Inflammatory macrophage treated with lipopolysaccharide for 1 hour (primary cell): ENCODE measurements at places on chromosomes 2 and 18.

DNA sequence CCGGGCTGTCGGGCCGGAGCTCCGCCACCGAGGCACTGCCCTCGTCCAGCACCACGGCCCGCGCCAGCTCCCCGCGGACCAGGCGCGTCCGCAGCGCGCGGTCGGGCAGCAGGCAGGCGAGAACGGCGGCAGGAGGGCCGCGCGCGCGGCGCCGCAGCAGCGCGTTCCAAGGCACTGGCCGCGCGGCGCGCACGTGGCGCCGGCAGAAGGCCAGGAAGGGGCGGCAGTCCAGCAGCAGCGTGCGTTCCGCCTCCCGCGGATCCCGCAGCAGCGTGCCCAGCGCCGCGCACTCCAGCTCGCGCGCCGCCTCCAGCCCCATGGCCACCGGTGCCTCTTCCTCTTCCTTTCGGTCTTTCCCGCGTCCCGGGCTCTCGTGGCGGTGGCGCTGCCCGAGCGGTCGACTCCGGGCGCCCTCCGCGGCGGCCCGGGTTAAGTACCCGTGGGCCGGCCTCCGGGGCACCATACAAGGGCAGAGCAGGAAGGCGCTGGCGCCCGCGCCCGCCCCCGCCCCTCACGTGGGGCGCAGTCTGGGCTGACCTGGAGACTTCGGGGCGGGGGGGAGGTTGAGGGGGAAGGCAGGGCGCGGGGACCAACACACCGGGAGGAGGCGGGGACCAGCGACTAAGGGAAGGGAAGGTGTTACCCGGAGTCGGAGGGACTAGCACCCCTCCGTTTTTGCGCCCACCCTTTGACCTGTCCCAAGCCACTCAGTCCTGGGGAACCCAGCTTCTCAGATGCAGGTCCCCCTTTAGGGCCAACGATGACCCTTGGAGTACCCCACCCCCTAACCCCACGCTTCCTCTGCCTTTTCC is at the start of gene DUSP2:
DUSP2 (minus strand) TSS at position 405 of the 812 bp plus-strand sequence; CDS start at position 319, 86 bp downstream.
- DNase-seq: peak; percentile 94

DNA sequence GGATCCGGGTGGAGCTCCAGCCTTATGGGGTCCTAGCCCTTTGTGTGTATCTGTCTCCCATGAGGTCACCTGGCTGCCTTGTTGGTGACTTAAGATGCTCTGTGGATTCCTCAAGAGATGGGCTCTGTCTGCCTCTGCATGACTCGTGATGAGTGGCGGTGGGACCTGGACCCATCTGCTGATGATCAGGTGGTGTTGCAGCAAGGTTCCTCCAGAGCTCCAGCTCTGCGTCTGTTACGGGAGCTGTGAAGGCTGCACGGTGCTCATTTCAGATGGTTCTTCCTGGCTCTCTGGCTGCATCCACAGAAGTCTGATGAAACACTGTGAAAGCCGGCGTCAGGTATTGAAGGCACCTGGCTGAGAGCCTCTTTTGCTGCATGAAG is 2.4 kb downstream of the AGAP1 start:
- DNase-seq: no peak

- no peak for DNase-seq
Observed at GRCh38 chr2:241565411-241565810, 6.9 kb downstream of the BOK start.

DNA sequence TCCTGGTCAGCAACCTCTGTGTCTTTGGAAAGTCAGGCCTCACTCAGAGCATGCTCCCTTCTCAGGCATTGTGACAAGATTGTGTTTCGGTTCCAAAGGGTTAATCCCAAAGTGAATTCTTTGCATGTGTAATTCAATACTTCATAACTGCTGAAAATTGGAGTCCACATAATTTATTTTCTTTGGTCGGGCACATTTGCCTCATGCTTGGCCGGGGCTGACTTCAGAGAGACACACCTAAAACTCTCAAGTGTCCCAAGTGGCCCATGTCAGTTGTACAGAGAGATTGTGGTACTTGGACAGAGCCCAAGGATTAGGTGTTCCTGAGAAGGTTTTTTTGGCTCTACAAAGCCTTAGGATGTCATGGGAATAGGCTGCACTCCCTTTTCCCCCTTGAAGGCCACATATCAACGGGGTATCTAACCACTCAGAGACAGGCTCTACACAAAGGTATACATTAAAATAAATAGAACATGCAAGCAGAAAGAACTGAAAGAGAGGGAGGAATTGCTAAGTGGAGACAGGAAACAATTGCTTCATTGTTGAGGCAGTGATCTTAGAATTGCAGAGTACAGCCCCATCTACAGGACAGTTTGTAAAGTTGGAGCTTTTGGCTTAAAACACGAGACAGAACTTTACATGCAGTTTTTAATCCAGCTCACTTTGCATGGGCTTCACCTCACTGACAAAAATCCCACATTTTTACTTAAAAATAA is 1232.3 kb upstream of the ZEB2 start:
- peak; percentile 71 for DNase-seq

- DNase-seq: no peak
Observed at GRCh38 chr2:240203788-240204270, 63.4 kb upstream of the OTOS start.

DNA sequence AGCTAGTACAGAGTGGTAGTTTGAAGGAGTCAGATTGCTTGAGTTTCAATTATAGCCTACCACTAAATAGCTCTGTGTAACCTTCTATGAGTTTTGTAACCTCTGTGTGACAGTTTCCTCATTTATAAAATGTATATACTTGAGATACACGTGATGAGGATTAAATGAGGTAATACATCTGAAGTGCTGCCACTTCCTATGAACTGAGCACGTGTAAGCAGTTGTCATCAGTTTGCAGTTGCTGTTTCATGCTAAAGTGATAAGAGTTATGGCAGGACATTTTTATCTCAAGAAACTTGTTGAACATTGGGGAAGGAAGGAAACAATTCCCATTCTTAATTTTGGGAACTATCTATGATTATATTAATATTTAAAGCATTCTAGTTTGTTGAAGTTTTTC is 38.5 kb downstream of the CARF start:
- peak; percentile 88 for DNase-seq

DNA sequence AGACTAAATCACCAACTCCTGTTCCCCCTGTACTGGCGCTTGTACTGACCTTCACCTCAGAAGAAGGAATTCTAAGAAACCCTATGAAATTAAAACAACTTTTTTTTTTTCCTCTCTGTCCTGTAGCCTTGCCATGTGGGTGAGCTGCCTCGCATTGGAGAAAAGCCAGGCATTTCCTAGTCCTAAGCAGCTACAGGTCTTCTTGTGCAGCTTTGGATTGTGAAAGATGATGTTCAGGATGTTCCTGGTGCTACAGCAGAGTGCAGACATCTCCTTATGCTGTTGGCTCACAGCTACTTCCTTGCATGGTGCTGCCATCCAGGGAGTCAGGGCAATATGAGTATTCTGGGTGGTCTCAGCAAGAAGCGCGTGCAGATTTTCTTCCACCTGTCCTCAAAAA is 11.9 kb downstream of the PIK3C3 start:
- no peak for DNase-seq

DNA sequence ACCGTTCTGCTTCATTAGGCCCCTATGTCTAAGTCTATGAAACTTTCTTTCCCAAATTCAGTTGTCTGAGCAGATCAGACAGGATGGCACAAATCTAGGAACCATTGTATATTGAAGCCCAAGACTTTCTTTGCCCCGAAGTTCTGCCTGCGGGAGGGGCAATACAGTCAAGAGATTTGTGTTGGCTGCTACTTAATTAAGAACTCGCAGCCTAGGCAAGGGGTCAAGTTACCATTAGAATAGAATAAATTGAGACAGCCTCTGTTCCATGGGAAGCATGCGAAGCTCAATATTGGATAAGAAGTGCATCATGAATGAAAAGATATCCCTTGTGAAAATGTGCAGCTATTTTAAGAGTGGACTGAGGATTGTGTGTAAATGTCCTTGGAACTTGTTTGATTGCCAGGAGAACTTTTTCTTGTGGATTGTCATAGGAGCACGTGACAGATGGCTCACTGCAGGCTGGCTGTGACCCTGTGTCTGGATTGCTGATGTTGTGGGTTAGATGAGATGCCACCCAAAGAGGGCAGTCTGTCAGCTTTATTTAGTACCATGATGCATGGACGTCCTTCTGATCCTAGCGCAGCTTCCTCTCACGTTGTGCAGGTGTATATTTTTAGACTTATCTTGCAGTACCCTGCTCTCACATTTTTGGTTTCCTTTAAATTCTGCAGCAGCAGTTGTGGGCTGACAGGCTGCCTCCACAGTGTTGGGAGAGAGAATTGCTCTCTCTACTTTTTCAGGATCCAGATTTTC is 30.9 kb downstream of the HAUS1 start:
- no peak for DNase-seq

GRCh38 chr2:234951664-234952269 is at the start of gene SH3BP4:
SH3BP4 (plus strand) TSS chr2:234952017; CDS start chr2:235035003, 82,986 bp downstream.
- peak; percentile 11 for DNase-seq
